ENCODE measurements at places on chromosomes 5 and 9.

DNA sequence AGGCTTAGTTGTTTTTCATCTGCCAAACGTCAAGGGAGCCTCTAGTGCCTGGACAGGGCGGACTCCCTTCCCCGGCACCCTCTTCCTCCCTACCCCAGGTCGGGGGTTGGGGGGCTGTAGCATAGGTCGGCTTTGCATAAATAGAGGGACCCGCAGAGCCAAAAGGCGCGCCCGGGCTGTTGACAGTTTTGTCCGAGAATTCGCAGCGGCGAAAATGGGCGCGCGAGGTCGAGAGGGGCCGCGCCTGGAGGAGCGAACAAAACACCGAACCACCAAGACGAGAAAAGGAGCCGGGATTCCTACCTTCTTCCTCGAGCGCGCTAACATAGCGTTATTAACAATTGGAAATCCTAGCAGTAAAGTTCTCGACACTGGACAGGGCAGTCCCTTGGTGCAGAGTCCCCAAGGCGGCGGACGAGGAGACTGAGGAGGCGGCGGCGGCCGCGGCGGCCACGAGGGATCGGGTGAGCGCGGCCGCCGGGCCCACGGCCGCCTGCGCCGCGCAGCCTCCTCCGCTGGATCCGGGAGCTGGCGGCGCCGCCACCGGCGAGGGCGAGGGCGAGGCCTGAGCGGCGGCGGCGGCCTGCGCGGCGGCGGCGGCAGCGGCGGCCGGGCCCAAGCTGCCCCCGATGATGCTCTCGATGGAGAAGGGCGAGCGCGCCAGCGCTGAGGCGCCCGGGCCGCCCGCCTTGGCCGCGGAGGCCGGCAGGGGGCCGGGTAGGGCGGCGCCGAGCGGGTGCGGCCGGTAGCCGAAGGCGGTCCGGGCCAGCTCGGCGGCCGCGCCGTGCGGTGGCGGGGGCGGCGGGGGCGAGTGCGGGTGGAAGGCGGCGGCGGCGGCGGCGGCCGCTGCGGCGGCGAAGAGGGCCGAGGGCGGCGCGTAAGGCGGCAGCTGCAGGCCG lies 1.7 kb downstream of the FOXD1 start:
- DNase-seq: peak; percentile 7

DNA sequence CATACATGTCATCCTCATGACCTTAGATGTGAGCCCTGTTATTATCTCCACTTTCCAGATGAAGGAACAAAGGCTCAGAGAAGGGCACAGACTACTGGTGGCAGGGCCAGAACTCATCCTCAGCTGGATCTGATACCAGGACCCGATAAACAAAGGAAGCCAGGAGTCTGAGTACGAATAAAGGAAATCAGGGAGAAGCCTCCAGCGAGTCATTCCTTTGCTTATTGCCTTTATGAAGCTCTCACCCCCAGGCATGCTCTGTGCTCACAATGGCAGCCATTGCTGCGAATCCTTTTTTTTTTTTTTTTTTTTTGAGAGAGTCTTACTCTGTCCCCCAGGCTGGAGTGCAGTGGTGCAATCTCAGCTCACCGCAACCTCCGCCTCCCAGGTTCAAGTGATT lies 130.1 kb downstream of the GAPVD1 start:
- no peak for DNase-seq

DNA sequence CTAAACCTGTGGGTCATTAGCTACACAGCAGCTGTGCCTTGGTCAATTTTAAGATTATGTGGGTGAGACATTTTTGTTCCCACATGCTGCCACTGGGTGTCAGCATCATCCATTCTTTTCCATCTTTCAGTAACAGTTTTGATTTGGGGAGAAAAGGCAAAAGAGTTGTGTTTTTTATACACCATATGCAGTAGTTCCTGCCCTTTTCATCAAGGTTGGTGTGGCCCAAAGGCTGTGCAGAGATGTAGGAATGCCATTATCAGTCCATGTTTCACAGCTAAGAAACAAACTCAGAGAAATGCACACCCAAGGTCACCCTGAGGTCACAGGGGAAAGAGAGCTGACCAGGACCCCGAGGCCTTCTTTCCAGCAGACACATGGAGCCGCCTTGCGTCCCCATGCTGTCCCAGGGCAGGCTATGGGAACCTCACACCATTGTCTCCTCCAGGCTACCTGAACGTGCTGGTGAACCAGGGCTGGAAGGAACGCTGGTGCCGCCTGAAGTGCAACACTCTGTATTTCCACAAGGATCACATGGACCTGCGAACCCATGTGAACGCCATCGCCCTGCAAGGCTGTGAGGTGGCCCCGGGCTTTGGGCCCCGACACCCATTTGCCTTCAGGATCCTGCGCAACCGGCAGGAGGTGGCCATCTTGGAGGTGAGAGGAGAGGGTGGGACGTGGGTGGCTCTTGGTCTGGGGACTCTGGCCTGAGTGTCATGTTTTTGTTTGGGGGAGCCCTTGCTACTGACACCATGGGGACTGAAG lies 27.8 kb upstream of the GRPEL2 start:
- peak; percentile 37 for DNase-seq

DNA sequence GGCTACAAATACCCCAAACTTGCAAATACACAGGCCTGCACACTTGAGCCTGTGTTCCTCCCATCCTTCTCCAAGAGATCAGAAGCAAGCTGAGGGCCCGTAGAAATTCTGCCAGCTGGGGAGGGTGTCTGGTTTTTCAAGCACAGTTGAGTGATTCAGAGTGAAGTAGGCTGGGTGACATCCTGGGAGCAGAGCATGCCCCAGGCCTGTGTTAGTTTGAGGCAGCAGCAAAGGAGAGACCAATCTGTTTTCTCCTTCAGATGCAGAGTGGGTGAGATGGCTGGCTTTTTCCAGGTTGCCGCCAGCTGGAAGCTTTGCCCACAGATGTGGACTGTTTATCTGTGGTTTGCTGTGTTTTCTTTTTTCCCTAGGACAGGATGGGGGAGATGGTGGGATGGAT lies 63.1 kb downstream of the RCL1 start:
- no peak for DNase-seq

GRCh38 chr5:55446640-55447351 lies 88.0 kb downstream of the PLPP1 start:
- DNase-seq: no peak

DNA sequence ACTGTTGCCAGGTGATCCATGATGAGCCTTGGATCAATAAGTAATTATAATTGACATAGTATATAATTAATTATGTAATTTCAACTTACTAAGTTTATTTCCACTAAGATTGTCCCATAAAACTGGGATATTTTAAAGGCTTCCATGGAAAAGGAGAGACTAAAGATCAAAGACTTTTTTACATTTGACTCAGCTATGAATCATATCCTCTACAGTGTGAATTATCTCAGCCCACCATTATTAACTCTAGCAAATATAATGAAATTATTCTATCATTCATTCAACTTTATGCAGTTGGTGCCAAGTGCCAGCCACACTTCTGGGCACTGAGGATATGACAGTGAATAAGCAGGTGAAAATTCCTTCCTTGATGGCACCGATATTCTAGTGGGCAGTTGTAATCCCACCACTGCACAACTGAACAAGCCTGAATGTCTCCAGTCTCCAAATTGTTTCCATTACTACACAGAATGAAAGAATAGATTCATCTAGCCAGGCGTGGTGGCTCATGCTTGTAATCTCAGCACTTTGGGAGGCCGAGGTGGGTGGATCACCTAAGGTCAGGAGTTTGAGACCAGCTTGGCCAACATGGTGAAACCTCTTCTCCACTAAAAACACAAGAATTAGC lies 21.9 kb upstream of the TXN start:
- no peak for DNase-seq

DNA sequence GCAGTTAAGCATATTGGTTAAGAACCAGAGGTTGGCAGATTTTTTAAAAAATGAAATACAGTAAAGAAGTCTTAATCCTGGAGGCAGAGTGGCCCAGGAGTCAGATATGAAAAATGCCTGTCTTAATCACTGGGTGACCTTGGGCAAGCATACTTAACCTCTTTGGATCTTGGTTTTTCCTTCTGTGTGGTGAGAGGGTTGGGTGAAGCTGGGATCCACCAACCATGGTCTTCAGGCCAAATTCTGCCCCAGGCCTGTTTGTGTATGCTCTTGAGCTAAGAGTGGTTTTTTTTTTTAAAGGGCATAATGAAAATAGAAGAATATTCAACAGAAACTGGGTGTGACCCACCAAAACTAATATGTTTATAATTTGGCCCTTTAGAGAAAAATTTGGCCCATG lies 20.0 kb upstream of the TEX48 start:
- no peak for DNase-seq

- DNase-seq: no peak
These were observed 69.2 kb upstream of the CTNND2 start for GRCh38 chr5:11973469-11973868.

GRCh38 chr5:137393196-137393993 lies 105.7 kb downstream of the SPOCK1 start:
- DNase-seq: no peak

GRCh38 chr5:6820851-6821479 lies 107.7 kb downstream of the TENT4A start:
- peak; percentile 84 for DNase-seq

DNA sequence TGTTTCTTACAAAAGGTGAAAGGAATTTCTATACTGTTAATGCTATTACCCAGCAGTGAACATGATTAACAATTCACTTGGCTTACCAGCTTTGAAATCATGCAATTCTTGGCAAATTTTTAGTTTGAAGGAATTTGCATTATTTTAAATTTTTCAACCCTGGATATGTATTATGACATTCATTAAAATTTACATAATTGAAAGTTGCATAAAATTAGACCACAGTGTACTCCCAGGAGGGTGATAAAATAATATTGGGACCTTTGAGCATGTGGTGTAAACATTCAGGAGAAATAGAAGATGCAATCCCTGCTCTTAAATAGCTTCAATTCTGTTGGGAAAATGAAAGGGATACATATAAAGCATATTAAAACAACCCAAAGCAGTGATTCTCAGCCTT lies 412.2 kb upstream of the SGCD start:
- DNase-seq: no peak

DNA sequence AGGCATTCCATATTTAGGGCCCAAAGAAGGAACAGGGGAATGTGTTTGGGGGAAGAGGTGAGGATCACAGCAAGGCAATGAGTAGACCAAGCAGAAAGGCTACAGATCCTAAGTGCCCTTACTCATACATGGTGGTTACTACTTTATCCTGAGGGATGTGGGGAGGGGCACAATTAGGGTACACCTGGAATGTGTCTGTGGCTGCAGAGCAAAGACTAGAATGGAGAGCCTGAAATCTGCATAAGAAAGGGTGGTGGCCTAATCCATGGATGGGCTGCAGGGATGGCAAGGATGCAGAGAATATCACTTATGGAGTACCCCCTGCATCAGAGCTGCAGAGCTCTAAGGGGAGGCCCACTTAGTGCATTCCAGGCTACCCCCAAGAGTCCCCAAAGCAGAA lies 352.6 kb upstream of the TRPC7 start:
- DNase-seq: no peak

DNA sequence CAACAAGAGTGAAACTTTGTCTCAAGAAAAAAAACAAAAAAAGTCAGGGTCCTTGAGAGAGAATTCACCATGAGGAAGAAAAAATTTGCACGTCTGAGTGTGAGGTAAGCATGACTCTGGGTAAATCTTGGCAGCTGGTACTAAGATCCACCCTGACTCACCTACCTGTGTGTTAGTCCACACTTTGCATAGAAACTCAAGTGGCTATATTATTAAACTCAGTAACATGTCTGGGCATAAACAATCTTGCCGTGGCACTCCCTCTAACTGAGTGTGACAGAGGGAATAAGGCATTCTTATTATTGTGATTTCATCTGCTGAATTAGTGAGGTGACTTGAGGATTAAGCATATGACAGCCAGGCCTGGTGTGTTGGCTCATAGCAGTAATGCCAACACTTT lies 259.4 kb upstream of the VLDLR start:
- DNase-seq: no peak

DNA sequence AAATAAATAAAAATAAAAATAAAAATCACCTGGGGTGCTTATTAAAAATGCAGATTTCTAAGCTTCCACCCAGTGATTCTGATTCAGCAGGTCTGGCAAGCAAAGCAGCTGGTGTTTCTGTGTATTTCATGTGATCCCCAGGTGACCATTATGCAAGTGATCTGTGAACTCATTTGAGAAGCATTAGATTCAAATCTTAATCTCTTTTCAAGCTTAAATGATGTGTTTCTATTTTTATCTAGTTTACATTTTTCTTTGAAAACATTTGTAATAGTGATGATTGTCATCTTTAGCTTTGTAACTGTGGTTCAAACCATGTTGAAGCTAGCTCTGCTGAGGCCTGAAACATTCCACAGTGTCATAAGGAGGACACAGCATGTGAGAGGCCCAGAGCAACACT lies 804.8 kb upstream of the ZNF608 start:
- no peak for DNase-seq

- no peak for DNase-seq
These were observed 830.9 kb upstream of the WWC1 start for GRCh38 chr5:167460449-167461020.

GRCh38 chr5:81345411-81346003 lies 44.1 kb downstream of the ZCCHC9 start:
- no peak for DNase-seq

GRCh38 chr5:150065886-150066285 lies 20.5 kb downstream of the CSF1R start:
- no peak for DNase-seq

GRCh38 chr9:109307380-109308240 lies 13.2 kb downstream of the EPB41L4B start:
- DNase-seq: peak; percentile 4

DNA sequence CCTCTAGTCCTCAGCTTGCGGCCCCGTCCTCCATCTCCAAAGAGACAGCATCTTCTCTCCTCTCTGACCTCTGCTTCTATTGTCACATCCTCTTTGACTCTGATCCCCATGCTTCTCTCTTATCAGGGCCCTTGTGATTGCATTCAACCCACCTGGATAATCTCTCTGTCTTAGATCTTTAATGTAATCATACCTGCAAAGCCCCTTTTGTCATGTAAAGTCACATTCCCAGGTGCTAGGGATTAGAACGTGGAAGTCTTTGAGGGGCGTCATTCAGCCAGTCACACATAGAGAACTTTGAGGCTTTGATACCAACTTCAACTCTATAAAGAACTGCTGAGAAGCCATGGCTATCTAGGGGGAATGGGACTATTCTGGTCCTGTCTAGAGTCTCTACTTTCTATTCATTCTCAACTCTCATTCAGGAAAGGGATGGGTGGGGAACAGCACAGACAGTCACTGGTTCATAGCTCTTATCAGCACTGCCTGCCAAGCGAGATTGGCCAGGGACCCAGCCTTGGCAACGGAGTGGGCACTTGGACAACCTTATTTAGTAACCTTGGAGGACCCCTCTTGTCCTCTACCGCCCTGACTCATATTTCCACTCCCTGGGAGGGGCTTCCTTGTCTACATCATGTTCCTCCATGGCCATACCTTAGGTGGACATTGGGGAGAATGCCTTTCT lies 29.0 kb downstream of the TAS2R1 start:
- DNase-seq: no peak

GRCh38 chr9:113649054-113649453 lies 185.5 kb downstream of the RGS3 start:
- DNase-seq: no peak
